Tibial artery (tissue), 4 donors: ENCODE measurements at places on chromosomes 16 and 17.

DNA sequence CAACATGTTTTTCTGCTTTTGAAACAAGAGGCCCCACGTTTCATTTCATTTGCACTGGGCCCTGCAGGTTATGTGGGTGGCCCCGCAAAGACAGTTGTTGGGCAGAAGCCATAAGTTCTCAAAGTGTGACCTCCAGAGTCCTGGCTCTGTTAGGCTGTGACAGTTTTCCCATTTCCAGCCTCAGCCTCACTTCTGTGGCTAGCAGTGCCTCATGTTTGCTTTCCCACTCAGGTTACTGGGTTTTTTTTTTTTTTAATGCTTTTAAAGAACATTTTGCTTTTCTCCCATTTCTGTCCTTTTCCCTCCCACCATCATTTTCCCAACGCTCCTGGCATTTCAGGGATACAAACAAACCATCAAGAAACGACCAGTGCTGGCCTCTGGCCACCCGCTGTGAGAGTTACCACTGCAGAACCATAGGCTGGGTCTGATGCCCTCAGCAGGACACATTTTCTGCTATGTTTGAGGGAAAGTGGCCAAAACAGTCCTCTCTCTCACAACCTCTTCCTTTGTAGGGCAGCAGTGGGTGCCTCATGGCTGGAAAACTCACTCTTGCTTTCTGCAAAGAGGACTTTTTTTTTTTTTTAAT, 159.0 kb upstream of the MPHOSPH6 start:
- DNase-seq: no peak

- no peak for DNase-seq
These were observed 27.0 kb downstream of the ABCC12 start for GRCh38 chr16:48128769-48129168.

DNA sequence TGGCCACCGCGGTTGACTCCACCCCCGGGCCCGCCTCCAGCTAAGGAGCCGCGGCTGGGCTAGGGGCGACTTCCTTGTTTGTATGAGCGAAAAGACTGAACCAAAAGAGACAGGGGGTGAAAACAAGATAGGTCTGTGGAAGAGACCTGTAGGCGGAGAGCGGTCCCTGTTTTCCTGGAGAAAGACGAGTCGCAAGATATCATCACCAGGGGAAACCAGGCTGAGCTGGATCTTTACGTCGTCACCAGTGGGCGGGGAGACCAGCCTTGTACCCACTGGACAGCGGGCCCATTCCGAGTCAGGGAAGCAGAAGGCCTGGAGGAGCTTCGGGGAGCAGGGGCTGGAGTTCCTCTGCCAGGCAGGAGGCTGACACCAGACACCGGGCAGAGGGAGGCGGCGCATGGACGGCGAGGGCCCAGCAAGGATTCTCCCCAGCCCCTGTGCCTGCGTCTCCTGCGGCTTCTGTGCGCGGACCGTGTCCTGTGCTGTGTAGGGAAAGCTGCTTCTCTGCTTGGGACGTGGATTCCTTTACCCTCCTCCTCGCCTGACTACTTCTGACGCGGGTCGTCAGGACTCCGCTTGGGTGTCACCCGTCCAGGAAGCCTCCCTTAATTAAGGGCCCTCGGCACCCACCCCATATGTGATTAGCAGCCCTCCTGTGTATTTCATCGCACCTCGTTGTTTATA, 10.3 kb upstream of the ARL4D start:
- DNase-seq: peak; percentile 97

DNA sequence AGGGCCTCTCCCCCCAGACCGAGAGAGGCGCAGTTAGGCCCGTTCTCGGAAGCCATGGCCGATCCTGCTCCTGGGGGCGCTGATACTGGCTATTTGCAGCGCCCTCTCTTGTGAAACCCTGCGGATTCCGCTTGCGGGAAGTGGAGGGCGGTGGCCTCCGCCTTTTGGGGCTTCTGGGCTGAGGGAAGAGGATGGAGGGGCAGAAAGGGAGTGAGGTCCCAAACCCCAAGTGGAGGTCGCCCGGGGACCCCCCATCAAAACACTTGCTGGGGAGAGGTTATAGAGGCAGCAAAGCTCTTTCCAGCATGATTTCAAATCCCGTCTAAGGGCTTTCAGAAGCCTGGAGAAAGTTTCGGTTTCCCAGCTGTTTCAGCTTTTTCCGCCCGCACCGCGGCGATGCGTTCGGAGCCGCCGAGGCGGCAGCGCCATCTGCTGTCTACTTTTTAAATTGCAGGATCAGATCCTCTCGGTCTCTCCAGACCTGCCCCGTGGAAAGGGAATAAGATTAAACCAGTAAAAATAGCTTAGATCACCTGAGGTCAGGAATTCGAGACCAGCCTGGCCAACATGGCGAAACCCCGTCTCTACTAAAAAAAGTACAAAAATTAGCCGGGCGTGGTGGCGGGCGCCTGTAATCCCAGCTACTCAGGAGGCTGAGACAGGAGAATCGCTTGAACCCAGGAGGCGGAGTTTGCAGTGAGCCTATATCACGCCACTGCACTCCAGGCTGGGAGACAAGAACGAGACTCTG, 15.8 kb downstream of the SNX20 start:
- peak; percentile 88 for DNase-seq

DNA sequence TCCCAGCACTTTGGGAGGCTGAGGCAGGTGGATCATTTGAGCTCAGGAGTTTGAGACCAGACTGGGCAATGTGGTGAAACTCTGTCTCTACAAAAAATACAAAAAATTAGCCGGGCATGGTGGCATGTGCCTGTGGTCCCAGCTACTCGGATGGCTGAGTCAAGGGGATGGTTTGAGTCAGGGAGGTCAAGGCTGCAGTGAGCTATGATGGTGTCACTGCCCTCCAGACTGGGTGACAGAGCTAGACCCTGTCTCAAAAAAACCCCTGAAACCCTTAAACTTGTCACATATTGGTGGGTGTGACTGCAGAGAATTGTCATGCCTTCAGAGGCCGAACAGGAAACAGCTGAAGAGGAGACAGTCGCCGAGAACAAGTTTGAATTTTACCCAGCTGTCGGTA, 13.4 kb downstream of the RPTOR start:
- no peak for DNase-seq

GRCh38 chr17:39548494-39549225, 59.1 kb downstream of the NEUROD2 start:
- DNase-seq: no peak

GRCh38 chr16:57273359-57273758, 11.1 kb downstream of the PLLP start:
- DNase-seq: no peak

- DNase-seq: no peak
These were observed 6.8 kb downstream of the PRCD start for GRCh38 chr17:76546556-76547182.

GRCh38 chr16:31129568-31130335, 5.8 kb downstream of the PRSS8 start:
- DNase-seq: no peak

DNA sequence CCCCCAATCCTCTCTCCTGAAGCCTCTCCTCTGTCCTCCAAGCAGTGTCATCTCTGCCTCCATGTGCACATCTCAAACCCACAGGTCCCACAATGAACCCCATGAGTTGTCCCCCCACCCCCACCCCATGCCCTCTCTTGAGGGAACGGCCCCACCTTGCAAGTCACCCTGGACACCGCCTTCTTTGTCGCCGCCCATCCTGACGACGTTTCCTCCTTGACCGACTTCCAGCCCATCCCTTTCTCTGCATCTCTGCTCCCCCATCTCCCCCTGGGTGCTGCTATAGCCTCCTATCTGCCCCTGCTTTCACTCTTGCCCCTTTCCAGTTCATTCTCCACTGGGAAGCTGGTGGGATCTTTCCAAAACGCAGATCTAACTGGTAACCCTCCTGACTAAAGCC, 1.7 kb upstream of the SPATA20 start:
- DNase-seq: no peak
